LHCN-M2 (cell line): ENCODE measurements at places on chromosomes 5 and 9.

- DNase-seq, result no peak
Measured at GRCh38 chr5:94841598-94842322, 223.3 kb downstream of the SLF1 start.

DNA sequence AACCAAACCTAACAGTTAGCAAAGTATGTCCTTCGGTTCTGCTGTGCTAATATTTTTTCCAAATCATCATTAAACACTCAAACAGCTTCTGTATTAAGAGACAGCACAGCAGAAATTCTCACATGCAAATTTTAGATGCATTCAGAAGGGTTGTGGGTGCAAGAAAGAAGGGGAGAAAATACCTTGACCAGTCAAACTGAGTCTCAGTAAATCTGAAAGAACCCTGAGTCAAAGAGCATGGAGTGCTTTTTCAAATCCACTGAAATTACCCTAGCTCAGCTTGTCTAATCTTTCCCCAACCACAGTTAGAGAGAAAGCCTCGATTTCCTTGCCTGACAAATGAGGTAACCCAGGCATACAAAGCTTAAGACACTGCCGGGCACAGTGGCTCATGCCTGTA is 55.1 kb downstream of the RETREG1 start:
- DNase-seq, result no peak

- peak; percentile 98 for DNase-seq
Measured at GRCh38 chr9:115127191-115127817, 9.3 kb upstream of the TNC start.

DNA sequence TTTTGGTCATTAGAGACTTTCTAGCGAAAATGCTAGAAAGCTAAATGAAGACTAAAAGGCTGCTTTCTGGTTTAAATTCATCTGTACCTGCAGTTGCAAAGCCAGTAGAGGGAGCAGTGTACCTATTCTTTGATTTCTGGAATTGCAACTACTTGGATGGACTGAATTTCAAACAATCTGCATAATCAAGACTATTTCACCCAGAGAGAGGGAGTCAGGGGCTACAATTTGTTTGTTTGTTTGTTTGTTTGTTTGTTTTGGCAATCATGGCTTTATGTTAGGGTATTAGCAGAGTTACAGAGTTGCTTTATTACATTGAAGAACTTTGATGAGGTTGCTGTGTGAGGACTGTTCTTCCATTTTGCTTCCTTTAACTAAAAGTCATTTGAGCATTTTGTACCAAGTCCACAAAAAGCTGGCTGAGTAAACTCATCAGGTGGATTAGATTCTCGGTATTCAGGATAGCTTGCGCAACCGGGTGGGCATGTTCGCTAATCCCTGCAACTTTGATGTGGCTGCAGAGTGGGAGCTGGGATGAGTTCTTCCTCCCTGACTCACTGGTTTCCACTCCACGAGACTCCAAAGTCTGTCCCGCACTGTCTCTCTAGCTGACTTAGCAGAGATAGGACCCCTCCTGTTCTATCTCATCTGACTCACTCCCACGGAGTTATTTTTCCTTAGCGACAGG is 80.0 kb upstream of the TUT7 start:
- peak; percentile 94 for DNase-seq

DNA sequence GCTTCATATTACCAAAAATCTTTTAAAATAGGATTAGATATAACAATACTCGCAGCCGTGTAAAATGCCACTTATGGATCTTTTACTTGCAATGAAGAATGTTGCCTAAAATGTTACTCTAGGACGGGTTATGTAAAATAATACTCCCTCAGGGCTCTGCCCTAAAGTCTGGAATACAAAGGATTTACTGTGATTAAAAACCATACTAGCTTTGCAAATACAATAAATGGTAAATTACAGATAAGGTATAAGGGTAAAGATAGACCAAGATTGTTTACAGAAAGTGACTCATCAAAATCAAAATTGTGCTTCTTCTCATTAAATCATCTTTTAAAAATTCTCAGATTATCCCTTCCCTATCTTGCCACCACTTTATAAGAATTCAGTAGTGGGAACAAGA is 163.6 kb downstream of the MEF2C start:
- no peak for DNase-seq

DNA sequence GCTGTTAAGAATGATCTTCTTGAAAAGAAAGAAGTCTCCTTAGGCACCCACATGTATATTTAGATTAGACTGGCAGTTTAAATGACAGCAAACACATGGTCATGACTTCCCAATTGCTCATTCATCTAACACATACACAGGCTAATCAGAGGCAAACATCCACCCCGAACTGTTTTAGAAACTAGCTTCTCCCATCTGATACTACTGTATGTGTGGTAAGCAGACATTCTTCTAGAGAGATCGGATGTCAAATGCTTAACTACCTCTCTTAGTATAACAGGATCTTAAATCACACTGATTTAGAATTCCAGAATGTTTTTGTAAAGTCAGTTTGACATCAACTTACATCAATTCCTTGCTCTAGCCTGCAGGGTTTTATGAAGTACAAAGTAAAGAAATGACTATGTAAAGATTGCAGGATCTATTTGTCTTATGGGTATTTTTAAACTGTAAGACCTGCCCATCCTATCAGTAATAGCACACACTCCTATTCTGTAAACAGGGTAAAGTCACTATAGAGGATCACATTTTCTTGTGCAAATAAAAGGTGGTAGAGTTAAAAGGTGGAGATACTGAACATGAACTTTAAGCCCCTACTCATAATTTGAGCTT is 239.7 kb downstream of the MLLT3 start:
- DNase-seq, result peak; percentile 81

GRCh38 chr9:136926154-136926704 is 18.3 kb downstream of the FBXW5 start:
- no peak for DNase-seq

GRCh38 chr9:126809068-126809467 is 4.2 kb downstream of the ZBTB43 start:
- DNase-seq, result peak; percentile 24

DNA sequence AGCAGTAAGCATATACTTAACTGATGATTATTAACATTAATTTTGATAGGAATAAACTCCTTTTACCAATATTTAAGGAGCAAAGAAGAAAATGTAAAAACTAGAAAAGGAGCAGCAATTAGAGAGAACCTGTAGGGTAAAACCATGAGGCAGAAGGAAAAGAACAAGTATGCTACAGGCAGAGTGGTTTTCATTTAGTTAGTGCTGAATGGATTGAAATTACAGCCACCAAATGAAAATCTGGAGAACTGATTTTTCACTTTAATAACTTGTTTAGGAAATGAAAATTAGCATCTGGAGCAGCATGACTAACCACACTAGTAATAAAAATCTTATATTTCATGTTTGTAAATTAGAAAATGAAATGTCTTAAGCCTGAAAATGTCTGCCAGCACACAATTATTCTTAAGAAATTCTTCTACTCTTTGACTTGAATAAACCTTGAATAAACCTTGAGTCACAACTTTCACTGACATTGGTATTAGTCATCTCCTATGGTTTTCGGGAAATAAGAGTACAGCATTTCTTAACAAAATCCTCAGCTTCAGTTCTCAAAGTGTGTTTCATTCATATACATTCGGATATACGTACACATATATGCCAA is 1504.9 kb upstream of the C9orf72 start:
- DNase-seq, result peak; percentile 82

GRCh38 chr9:93674580-93675335 is 98.4 kb downstream of the PHF2 start:
- no peak for DNase-seq

- DNase-seq, result no peak
Measured at GRCh38 chr9:114392749-114393112, 4.9 kb upstream of the AKNA start.

GRCh38 chr5:43065387-43065947 is 25.3 kb upstream of the ANXA2R start:
- no peak for DNase-seq

GRCh38 chr9:27436234-27436633 is 87.9 kb upstream of the IFNK start:
- DNase-seq, result no peak

- DNase-seq, result no peak
Measured at GRCh38 chr5:119166026-119166425, 95.1 kb downstream of the DMXL1 start.

DNA sequence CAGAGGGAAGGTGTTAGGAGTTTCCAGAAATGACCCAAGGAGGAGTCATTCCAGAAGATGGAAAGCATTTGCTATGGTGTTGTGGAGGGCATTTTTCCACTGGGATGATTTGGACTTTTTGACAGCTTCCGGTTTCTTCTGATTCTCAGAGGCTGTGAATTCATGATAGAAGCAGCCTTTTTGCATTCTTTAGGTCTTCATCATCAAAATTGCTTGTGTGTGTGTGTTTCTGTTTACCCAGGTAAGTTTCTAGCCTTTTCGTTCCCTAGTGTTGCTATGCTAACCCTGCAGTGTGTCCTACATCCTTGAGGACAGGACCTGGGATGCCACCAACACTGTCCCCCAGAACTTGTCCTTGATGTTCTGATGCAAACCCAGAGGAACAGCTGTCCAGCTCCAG is 19.6 kb downstream of the IRX1 start:
- DNase-seq, result no peak

GRCh38 chr9:75892216-75892911 is 1.9 kb downstream of the PCSK5 start:
- peak; percentile 20 for DNase-seq
